ENCODE measurements at places on chromosomes 13 and 19.

GRCh38 chr19:31146015-31146414 lies 203.2 kb downstream of the TSHZ3 start:
- DNase-seq = no peak

DNA sequence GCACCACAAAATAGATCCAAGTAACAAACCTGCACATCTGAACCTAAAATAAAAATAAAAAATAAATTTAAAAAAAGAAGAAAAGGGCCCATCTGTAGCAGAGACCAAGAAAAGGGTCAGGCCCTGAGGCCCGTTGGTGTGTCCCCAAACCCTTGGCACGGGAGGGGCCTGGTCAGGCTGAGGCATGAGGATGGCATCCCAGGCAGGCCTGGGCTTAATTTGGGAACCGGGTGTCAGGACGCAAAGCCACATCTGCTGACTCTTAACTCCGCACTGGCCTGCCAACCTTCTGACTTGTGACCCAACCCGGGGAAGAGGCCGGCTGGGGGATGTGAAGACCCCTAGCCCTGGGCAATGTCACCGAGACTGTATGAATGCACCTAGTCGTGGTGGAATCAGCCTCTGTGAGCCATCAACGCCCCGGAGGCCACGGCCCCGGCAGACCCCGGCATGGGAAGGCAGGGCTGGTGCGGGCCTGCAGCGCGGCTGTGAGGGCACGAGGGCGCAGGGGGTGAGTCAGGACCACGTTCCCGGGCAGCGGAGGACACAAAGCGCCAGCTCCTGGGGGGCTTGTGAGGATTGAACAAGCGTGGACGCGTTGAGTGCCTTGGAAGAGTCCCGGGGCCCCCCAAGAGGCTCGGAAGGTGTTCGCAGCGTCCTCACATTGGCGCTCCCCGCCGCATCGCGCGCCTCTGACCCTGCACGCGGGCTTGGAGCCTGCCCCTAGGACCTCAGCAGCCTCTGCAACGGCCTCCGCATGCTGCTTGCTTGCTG lies 38.2 kb downstream of the ATP12A start:
- DNase-seq = no peak

GRCh38 chr13:75486146-75487062 lies 4.4 kb upstream of the TBC1D4 start:
- no peak for DNase-seq

DNA sequence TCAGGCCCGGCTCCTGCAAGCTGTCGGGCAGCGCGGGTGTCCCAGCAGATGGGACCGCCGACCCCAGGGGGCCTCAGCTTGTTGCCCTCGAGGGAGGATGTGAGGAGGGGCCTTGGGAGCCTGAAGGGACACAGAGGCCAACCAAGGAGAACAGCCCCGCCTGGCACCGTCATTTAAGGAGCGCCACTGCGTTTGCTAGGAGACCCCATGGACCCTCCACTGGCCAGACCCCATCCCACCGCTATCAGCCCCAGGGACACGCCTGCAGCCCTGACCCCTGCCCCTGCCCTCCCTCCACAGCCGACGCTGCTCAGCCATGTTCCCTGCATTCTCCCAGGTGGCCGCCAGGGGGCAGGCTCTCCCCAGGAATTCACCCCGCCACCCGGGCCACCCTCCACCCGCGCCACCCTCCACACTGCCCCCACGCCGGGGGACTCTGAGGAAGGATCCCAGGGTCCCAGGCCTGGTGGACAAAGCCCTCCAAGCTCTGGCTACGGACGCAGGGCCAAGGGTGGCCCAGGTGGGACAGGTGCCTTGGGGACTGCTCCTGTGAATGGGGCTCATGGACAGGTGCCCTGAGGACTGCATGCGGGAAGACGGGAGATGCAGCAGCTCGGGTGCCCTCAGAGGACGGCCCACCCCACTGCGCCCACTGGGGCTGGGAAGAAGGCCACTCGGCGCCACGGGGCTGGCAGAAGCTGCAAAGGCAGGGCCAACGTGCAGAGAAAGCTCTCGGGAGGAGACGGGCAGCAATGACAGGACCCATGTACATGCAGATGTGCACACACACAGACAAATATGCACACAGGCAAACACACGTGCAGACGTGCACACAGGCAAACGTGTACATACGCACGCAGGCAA lies 34.4 kb downstream of the PIP5K1C start:
- no peak for DNase-seq

GRCh38 chr19:51140441-51140840 lies 1.7 kb upstream of the SIGLEC7 start:
- DNase-seq = no peak

DNA sequence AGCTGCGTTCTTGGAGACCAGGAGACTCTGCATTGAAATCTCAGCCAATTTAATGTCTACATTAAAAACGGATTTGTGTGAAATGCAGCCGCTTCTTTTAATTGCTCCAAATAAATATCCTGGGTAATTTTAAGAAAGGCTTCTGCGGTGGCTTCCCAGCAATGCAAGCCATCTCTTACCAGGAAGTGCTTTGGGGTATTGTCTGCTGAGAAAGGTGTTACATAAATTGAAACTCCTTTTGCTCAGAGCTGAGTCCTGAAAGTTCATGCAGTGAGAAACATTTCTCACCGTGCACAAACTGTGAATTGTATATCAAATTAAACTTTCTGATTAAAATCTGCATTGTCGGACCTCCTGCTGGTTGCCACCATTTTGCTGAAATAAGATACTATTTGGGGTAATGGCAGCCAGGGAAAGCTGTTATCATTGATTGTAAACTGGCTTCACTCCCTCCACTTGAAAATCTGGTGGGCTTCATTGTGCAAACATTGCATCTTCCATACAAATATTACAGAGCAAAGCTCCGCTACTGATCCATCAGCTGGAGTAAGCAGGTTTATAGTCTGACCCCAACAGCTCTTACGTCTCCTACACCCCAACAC lies 59.5 kb downstream of the ZIC5 start:
- no peak for DNase-seq

- DNase-seq = no peak
These were observed 4.1 kb downstream of the RASA3 start for GRCh38 chr13:114128348-114128623.

- peak; percentile 74 for DNase-seq
These were observed 127.0 kb downstream of the IER2 start for GRCh38 chr19:13277104-13277809.

GRCh38 chr13:60431108-60431700 lies 34.2 kb downstream of the TDRD3 start:
- peak; percentile 54 for DNase-seq

GRCh38 chr13:25132751-25133390 lies 36.9 kb downstream of the PABPC3 start:
- DNase-seq = no peak

DNA sequence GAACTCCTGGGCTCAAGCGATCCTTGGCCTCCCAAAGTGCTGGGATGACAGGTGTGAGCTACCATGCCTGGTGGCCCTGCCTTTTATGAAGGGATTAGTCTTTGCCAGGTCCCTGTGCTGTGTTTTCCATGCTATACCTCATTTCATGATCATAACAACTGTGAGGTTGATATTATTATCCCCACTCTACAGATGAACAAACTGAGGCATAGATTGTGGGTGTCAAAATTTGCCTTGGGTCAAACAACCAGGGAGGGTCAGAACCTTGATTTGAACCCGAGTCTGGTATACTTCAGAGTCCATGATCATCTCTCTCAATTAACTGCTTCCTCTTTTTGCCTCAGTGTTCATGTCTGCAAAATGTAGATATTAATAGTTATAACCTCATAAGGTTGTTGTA lies 6.9 kb downstream of the PINLYP start:
- no peak for DNase-seq

DNA sequence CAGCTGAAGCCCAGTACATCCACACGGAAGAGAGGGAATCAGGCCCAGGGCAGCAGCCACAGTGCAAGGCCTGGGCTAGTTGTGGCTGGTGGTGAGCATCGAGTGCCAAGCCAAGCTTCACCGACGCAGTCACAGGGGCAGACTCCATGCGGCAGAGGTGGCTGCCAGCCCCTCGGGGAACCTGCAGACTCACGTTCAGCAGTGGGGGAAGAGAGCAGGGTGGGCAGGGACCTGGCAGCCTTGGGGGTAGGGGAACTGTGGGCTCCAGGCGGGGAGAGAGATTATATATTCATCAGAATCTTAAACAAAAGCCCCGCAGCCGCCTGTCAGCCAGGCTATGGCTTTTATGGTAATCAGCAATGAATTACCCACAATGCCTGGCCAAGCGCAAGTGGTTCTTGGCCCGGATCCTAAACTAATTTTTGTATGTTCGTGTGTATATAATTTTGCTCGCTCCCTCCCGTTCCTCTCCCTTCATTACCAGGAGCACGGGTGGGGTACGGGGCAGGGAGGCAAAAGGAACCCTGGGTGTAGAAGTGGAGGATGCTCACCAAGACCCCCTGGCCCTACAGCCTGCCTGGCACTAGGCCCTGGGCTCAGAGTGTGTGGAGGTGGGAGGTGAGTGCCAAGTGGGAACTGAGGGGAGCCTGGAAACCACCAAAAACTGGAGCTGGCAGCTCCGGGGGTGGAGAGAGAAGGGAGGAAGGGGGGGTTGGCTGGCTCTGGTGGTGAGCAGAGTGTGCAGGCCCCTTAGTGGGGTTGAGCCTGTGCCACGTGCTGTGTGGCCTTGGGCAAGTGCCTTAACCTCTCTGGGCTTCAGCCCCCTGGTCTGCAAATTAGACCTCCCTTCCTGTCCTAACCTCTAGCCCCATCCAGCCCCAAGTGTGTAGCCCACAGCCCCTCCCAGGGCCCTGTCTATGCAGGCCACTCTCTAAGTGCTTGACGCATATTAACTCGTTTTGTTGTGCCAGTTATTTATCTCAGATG lies 31.9 kb downstream of the PTPRS start:
- DNase-seq = no peak

DNA sequence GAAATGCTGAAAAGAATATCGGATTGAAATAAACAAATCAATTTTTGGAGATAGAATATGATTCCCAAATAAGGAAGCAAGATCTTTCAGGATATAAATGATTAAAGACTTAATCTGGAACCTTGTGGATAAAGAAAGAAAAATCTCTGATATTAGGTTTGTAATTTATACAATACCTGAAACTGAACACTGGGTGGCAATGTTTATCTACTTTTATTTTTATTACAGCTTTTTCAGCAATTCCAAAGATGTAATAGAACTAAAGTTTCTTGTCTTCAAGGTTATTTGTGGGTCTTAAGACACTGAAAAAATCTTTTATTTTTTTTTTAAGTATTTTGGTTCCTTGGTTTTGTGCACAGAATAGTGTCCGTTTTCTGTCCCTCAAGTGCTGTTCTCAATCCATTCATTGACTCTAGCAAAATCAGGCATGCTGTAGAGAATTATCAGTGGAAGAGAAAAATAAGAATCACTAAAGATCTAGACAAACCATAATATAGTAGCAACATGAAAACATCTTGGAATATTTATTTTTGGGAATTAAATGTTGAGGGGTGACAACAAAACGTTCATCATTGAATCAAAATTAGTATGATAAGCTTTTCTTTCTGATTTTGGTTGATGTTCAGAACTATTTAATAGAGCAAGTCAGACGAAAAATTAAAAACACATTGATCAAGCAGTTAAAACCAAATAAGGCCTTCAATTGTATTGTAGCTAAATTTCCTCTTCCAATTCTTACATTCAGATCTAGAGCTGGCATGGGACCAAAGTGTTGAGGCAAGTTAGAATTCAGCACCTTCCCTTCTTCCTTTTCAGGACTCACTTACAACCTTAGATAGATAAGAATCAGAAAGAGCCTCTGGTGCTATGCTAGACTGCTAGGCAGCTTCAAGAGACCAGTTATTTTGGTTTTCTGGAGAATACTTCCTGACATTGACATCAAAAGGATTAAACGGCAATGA lies 704.4 kb upstream of the PCDH20 start:
- DNase-seq = peak; percentile 3

DNA sequence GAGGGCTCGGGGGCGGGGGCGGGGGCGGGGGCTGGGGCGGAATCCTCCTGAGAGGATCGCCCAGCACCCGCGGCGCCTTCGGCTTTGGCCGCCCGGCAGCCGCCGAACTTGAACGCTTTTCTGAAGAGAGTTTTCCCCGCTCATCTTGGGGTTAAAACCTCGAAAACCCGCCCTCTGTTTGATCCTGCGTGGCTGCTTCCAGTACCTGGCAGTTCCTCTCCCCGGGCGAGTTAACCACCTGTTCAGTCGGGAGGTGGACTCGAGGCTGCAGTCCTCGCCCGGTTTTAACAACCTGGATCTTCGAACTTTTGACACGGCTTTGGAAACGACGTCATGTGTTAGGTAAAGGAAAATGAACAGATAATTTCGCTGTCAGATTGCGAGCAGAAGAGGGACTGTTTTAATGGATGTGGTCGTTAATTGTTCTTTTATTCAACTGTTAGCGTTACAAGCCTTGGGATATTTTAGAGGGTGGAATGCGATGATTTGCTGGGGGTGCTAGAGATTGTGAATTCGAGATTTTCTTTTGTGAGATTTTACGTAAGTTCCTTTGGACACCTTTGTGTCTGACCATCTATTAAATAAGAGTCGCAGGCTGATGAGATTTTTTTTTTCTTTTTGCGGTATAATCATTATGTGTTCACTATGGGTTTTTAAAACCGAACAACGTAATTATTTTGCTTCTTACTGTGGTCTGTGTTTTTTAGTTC lies 1.0 kb downstream of the FNDC3A start:
- DNase-seq = peak; percentile 50

- DNase-seq = no peak
These were observed 24.2 kb downstream of the KLF12 start for GRCh38 chr13:74110053-74110452.

- no peak for DNase-seq
These were observed 42.6 kb upstream of the MYO16 start for GRCh38 chr13:108586826-108587225.

GRCh38 chr19:35882114-35882832 lies 13.9 kb downstream of the APLP1 start:
- peak; percentile 53 for DNase-seq

Data from foreskin melanocyte (primary cell).